ENCODE measurements at places on chromosomes 1 and 21. TPM values are rescaled to one million over a fixed set of nuclear protein-coding genes. Genes with fewer than 3 reads are reported as not detected.

CHIA gene
- not detected for total RNA-seq

TSPEAR gene
- 0.09 TPM for total RNA-seq

ITLN1 gene
- total RNA-seq = 268 TPM

S1PR1 gene
- 7.1 TPM for total RNA-seq

MYOC gene
- 1.9 TPM for total RNA-seq

HSD3B2 gene
- total RNA-seq = 16.6 TPM

AGBL4 gene
- 0.47 TPM for total RNA-seq

MOB3C gene
- total RNA-seq = 15.6 TPM

COL24A1 gene
- 0.06 TPM for total RNA-seq

Measured in left colon (tissue), 2 donors.